ENCODE measurements at places on chromosomes 2 and 18.
A peak's percentile ranks its signal among the peaks of the same experiment; 100 is the strongest.

DNA sequence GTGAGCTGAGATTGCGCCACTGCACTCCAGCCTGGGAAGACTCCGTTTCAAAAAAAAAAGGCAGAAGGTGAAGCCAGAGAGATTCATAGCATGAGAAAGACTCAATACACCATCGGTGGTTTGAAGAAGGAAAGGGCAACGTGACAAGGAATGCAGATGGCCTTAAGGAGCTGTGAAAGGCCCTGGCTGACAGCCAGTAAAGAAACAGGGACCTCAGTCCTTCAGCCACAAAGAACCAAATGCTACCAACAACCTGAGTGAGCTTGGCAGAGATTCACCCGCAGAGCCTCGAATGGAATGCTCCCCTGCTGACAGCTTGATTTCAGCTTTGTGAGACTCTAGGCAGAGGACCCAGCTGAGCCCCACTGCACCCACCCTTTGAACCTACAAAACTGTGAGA lies 154.9 kb upstream of the NDUFV2 start:
- DNase-seq: no peak

- DNase-seq: no peak
Observed at GRCh38 chr18:62186499-62186773, 420 bp downstream of the PIGN start.

DNA sequence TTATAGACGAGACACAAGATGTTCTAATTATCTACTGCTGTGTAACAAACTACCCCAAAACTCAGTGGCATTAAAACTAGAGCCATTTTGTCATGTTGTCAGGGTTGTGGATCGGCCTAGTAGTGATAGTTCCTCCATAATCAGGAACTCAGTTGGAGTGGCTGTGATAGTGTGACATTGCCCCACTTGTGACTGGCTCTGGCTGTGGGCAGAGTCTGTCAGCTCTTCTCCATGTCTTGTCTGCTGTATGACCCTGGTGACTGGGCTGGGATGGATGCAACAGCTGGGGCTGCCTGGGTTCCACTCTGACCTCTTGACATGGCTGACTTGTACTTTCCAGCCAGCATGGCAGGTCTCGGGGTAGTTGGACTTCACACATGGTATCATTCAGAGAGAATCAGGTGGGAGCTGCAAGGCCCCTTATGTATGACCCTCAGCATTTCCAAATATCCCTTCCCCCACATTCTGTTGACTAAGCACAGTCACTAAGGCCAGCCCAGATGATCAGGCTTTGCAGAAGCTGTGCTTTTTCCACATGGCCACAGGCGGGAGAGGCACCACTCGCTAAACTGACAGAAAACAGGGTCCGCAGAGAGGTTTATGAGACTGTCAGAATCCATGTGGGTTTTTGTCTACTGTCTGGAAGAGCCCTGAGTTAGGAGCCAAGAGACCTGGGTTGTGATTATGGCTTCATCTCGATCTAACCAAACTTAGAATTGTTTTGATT lies 50.3 kb downstream of the SETBP1 start:
- no peak for DNase-seq

- no peak for DNase-seq
Observed at GRCh38 chr18:36186461-36187192, 670 bp upstream of the MOCOS start.

- peak; percentile 14 for DNase-seq
Observed at GRCh38 chr18:9653390-9653789, 39.0 kb upstream of the PPP4R1 start.

DNA sequence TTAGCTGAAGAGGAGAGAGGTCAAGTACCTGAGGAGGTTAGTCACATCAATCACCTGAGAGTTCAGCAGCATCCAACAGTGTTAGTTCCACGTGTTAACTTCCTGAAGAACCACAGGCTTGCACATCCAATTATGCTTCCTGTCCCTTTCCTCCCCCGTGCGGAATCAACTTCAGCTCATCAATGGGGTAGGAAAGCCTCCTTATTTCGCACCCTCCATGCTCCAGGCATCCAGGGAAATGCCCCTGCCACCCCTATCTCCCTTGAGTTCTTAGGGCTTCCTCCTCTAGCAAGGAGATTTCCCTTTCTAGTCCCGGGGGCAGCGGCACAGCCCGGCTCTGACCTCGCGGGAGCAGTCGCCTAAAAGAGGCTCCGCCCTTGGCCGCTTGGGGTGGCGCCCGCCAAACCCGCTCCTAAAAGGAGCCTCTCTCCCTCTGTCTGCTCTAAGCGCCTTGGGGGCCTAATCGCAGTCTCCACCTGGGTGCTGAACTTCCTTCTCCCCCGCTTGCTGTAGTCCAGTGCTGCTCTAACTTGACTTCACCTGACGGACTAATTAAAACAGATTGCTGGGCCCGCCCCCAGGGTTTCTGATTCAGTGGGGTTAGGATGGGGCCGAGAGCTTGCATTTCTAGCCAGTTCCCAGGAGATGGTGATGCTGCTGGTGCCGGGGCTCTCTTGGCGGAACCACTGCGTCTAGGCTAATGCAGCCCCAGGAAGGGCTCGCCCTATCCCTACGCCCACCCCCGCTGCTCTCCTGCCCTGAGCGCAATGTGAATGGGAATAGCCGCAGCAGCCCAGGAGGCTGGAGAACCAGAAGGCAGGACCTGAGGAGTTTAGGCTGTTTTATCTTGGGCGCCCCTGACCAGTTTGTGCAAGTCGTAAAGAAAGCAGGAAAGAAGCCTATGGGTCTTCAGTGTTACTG lies 3.4 kb upstream of the TET3 start:
- DNase-seq: no peak

DNA sequence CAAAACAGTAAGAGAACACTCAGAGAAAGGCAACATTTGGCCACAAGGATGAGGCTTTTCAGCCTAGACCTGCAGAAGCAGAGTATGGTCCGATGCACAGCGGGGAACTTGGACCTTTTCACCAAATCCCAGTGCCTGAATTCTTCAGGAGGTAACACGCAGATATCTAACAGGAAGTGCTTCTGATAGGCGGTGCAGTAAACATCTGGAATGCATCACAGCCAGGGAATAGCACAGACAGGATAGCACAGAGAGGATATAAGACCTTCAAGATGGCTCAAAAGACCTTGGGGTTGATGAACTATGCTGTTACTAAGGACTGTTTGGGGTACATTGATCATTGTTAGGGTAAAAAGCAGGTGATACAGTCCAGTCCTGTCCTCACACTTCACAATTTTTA lies 1.7 kb downstream of the TMEM127 start:
- no peak for DNase-seq

GRCh38 chr2:119178776-119179175 lies 20.2 kb upstream of the C1QL2 start:
- no peak for DNase-seq

DNA sequence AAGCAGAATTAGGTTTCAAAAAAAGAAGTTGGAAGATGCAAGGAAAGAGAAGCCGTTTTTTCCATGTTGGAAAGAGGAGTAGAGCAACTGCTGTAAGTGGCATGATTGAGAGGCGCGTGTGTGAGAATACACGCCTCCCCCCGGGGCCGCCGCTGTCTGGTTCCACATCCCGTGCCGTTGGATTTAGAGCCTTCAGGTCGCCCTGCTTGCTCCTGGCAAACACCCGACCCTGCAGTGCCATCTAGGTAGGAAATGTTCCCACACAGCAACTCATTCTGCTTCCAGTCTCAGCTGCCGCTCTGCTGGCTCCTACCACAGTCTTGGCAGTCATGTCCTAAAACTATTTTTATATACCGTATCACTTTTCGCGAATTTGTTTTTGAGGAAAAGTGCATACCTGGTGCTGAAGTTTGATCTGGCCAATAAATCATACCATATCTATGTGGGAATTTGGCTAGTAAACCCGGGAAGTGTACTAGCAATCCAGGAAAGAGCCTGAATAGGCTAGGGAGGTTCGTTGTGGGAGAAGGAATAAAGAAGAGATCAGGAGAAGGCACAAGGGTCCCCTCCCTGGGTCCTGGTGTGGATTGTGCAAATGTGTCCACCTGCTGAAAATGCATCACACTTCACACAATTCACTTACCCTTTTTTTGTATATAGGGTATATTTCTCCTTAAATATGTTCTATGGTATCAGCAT lies 372.7 kb downstream of the FBXO15 start:
- no peak for DNase-seq

All from iris pigment epithelial cell (primary cell).